ENCODE measurements at places on chromosomes 12 and 14.
A peak's percentile ranks its signal among the peaks of the same experiment; 100 is the strongest.

GRCh38 chr14:104871145-104871655 lies 6.1 kb downstream of the CEP170B start:
- DNase-seq = no peak

DNA sequence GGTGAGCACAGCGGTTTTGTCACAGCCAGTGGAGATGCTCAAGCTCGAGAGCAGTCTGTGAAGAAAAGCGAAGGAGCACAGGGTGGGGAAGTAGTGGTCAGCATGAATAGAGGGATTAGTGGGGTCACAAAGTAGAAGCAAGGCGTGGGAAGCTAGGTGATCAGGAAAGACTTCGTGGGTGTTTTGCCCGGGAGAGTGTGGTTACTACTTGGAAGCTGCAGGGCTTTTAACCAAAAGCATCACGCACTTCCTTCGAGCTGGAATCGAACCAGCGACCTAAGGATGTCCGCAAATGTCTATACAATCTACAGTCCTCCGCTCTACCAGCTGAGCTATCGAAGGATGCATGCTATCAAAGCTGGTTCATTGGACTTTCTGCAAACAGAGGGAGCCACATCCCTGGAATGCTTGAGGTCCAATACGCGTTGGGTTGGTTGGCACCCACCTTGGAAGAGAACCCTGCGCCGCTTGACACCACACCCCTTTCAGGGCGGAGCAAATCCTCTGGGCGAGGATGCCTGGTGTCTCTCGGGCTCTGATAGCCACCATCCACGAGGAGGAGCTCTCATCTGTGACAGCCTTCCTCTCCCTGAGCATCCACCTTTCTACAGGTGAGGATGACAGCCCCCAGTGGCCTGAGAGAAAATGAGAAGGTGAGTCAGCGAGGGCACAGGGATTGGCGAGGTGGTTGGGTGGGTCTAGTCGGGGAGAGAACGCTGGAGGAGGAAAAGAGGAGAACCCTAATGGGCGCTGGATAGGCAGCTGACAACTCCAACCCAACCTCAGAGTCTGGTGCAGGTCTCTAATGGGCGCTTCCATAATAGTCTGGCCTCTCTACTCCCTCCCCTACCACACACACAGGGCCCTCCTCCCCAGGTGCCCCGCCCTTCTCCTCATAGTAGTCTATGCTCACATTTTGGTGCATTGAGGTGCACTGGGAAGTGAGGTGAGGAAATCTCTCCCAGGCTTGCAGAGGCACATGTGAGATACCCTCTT lies 16.0 kb upstream of the OR6S1 start:
- no peak for DNase-seq

DNA sequence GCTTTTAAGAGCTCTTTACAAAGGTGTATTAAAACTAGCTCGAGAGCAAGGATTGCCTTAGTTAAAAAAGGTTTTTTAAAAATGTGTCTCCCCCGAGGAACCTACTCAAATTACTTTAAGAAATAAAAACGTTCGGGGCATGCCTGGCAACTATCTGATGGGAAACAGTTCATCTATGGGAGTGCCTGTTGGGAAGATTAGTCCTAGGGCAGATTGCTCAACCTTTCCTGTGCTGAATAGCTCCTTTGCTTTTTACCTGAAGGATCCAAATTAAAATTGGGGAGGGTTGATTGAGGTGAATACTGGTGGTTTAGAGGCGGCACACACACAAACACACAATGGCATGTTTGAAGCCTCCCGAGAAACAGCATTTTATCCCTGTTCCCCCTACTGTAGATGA lies 541.4 kb upstream of the ATP2B1 start:
- no peak for DNase-seq

- DNase-seq = peak; percentile 25
These were observed 417.7 kb downstream of the ATP23 start for GRCh38 chr12:58359084-58359483.

DNA sequence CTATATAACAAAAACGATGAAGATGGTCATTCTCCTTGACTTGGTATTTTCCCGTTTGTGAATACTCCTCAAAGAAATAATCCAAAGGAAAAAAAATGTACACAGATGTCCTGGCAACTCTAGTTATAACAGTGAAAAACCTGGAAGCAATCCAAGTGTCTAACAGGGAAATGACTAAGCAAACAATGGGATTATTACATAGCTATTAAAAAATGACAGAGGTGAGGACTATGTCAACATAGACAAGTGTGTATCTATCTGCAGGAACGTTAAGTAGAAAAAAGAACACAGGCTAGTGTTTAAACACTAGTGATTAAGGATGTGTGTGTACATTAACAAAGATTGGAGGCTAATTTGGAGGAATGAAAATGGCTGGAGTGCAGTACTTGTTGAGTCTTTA lies 5.9 kb upstream of the APOLD1 start:
- no peak for DNase-seq

- DNase-seq = no peak
These were observed 484 bp downstream of the ALKBH1 start for GRCh38 chr14:77707355-77707723.

DNA sequence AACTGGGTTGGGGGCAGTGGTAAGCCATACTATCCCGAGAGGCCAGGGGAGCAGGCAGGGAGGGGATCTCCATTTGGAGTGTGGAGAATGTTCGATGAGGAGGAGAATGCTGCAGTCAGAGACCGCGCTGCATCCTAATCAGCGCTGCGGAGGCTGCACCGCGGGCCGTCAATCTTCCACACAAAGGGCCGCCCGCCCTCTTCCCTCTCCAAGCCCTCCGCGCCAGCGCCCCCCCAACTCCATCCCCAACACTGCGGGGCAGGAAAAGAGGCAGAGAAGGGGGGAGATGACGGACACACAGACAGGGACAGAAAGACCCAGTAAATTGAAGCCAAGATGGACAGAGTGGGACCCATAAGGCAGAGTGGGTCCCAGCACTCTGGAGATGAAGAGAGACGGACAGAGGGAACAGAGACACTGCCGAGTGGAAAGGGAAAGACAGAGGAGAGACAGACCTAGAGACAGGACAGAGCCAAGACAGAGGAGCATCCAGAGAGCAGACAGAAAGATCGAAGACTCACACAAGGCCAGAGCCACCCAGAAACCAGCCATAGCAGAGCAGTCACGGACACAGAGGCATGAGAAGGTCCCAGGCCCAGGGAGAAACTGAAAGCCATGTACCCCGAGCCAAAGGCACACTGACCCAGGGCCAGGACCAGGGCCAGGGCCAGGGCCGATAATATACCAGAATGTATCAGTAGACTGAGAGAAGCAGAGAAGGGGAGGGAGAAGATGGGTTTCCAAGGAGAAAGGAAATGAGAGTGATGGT lies 3.5 kb downstream of the CISTR start:
- DNase-seq = no peak

DNA sequence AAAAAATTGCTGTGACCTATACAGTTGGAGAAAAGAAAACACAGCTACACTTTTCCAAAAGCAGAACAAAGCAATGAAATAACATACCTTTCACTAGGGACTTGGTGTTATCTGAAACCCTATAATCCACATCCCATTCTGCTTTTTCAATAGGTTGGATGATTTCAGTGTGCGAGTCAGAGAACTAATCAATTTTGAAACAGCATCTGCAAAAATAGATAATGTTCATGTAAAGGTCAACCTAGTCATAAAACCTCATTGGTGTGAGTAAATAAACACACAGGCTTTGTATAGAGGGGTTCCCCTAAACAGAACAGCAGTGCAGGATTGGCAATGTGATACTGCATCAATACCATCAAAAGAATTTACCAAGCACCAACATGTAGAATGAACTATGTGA lies 173.0 kb upstream of the G2E3 start:
- no peak for DNase-seq

DNA sequence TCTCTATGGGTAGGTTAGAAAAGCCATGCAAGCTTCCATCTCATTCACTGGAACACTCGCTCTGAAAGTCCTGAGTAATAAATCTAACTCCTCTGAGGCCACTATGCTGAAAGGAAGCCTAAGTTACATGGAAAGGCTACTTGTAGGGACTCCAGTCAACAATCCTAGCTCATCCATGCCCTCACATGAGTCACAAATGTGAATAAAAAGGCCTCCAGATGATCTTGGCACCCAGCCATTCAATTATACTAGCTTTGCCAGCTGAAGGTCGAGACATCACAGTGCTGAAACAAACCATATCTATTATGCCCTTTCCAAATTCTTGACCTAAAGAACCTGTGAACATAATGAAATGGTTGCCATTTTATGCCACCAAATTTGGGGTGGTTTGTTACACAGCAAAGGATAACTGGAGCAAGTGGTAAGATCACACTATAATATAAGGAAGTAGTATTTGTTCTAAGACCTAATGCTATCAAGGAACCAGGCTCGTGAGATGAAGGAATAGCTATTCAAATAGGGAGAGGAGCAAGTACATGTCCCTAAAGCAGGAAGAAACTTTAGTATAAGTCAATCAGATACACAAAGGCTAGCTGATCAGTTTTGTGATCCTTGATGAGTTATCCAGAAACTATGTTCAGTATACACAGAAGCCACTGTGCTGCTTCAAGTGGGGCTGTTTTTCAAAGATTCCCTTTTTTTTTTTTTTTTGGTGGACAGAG lies 142.1 kb downstream of the MED13L start:
- DNase-seq = no peak

DNA sequence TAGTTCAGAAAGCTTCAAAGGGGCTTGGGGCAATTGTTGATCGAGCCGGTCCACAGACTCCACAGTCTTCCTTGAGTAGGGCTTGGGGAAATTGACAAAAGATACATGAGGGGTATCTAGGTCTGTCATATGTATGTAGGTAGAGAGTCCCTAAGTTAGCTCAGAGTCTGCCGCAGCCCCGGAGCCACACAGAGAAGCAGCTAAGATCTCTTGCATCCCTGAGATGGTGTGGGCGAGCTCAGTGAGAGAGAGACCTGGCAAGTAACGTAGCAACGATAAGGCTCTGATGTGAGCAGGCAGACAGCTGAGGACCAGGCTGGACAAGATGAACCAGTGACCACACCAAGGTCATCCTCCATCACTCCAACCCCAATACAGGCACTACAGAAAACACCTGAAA lies 297.6 kb downstream of the TMEM132D start:
- no peak for DNase-seq

GRCh38 chr14:94571950-94572349 lies 9.3 kb upstream of the SERPINA5 start:
- no peak for DNase-seq

DNA sequence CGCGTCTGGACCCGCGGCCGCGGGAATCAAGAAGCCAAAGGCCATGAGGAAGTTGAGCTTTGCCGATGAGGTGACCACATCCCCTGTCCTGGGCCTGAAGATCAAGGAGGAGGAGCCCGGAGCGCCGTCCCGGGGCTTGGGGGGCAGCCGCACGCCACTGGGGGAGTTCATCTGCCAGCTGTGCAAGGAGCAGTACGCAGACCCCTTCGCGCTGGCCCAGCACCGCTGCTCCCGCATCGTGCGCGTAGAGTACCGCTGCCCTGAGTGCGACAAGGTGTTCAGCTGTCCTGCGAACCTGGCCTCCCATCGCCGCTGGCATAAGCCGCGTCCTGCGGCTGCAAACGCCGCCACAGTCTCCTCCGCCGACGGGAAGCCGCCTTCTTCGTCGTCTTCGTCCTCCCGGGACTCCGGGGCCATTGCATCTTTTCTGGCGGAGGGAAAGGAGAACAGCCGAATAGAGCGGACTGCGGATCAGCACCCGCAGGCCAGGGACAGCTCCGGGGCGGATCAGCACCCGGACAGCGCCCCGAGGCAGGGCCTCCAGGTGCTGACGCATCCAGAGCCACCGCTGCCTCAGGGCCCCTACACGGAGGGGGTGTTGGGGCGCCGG lies 1.0 kb downstream of the INSM2 start:
- peak; percentile 79 for DNase-seq

DNA sequence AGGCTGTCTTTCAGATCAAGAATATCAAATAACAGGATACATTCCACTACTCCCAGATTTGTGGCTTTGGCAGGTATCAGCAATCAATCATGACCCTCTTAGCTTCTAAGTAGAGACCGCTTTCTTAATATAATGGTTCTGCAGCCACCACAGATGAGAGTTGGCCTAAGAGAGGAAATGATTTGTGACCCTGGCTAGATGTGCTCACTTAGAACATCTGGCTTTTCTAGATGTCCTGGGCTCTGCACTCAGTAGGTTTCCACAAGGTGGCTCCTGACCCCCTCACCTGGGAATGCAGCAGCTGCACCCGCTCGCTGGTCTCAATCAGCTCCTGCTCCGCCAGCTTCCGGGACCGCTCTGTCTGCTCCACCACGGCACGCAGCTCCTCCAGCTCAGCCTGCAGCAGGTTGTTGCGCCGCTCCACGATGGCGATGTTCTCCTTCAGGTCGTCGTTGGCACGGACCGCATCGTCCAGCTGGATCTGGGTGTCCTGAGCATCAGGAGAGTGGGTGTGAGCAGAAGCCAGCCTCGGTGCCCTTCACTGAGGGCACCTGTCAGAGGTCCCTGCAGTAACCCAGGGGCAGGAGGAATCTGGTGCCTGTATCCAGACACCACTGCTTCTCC lies 8.9 kb downstream of the CMTM5 start:
- no peak for DNase-seq

DNA sequence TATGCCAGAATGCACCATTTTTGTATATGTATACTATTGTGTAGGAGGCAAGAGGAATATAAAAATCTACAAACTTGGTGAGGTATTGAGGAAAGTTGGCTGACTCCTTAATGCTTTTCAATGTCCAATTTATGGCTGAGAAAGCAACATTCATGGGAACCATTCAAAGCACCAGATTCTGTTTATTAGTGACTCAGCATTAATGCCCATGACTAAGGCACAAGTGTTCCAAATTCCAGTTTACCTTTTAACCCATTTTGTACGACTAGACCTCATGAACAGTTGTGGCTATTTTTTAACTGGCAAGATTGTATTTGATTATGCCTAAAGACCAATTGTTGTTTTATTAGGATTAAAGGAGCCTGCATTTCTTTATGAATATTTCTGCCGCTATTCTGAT lies 375.4 kb upstream of the ATP2B1 start:
- DNase-seq = no peak

DNA sequence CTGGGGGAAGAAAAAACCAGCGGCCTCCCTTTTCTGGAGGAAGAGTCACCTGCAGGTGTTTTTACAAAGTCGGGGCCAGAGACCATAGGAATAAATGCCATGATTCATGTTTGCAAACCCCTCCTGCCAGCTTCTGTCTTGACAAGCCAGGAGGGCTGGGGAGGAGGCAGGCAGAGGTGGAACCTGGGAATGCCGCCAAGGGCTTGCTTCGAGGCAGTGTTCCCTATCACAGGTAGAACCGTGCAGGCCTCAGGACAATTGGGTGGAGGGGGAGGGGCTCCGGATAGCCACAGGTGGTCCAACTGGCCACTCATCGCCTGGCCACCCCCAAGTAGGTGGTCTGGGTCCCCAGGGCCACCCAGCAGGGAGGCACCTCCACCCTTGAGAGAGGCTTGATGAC lies 14.2 kb upstream of the DLK1 start:
- peak; percentile 48 for DNase-seq

GRCh38 chr14:56202256-56202655 lies 84.0 kb downstream of the PELI2 start:
- DNase-seq = no peak

All from ovary (tissue), 10 donors.